ENCODE measurements at places on chromosomes 11 and 22.

DNA sequence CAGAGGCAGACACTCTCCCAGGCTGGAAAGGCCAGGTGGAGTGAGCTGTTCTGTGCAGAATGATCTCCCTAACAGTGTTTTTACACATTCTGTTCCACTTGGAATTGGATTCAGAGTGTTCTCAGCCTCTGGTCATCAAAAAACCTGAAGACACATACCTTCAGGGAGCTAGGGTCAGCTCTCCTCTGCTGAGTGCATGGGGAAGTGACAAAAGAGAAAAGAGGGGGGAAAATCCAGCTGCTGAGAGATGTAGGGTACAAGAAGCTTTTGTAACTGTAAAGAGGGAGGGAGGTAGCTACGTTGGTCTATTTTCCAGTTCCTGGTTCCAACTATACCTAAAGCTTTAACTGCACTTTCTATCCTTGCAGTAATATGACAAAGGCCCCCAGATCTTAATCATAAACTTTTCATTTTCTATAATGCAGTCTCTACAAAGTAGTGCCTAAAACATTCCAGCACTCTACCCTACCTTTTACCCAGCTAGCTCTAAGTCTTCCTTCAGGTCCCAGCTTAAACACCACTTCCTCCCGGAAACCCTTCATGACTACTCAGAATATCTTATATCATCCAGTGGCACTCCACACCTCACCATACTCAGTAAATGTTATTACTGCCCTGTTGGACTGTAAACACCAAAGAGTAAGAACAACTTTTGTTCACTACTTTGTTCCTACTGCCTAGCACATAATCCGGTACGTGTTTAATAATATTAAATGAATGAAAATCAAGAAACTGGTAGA lies 9.2 kb downstream of the MAPK1 start:
- no peak for DNase-seq

DNA sequence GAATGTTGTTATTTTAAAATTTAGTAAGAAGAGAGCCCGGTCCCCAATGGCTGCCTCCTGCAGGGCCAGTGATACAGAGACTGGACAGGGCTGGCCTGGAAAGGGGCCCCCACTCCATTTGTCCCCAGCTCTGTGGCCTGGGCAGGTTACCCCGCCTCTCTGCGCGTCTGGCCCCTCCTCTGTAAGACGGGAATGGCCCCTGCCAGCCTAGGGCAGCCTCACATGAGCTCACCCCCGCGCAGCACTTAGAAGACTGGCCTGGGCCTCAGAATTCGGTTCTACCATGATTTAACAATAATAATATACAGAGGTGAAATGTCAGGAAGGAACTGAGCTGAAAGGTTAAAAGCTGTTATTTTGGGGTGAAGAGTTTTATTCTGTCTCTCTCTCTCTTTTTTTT lies 1.3 kb downstream of the APOBEC3G start:
- no peak for DNase-seq

DNA sequence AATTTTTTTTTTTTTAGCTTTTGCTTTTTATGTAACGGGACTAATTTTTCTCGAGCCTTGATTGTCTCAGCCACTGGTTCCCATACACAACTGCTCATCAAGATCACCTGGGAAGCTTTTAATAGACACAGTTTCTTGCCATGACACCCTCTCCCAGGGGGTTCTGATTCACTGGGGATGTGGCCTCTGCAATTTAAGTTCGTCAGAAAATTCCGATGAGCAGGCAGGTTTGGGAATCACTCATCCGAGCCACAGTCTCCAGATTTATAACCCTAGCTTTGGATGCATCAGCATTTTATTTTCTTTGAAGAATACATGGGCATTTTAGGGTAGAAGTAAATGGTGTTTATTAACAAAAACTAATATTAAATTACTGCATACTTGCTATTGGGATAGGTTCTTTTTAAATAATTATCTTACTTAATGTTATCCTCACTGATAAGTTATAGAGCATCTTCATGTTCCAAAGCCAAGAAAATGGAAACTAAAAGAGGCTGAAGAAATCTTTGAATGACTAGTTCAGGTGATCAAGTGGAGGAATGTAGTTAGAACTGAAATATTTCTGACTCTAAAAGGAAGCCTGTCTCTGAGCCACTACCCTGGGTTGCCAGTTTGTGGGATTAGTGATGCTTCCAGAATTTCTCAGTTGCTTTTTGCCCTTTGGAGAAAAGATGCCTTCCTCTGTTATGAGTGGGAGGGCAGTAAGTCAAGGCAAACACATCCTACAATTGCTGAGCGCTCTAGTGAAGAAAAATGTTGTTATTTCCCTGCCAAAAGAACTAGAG lies 319.0 kb downstream of the DDX10 start:
- DNase-seq = no peak

DNA sequence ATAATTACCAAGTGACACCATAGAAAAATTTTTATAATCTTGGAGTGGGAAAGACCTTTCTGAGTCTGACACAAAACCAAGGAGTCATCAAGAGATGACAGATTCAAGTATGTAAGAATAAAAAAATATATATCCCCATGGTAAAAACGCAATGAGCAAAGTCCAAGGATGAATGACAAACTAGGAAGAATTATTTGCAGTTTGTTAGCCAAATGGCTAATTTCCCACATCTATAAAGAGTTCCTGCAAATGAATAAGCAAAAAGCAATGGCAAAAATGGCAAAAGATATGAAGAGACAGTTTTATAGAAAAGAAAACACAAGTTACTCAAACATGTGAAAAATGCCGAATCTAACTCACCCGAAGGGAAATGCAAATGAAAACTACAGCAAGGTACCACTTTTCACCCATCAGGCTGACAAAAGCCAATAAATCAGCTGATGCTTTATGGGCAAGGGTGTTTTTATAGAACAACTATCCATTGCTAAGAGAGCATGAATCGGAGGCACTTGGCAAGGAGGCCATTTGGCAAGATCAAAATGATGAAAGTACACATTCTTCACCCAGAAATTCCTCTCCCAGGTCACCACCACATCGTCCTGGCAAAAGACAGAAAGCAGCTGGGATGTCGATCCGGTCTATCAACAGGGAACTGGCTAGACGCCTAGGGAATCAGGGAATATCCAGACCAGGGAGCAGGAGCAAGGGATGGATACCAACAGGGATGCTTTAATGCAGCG lies 21.1 kb upstream of the KLHL35 start:
- peak; percentile 82 for DNase-seq

DNA sequence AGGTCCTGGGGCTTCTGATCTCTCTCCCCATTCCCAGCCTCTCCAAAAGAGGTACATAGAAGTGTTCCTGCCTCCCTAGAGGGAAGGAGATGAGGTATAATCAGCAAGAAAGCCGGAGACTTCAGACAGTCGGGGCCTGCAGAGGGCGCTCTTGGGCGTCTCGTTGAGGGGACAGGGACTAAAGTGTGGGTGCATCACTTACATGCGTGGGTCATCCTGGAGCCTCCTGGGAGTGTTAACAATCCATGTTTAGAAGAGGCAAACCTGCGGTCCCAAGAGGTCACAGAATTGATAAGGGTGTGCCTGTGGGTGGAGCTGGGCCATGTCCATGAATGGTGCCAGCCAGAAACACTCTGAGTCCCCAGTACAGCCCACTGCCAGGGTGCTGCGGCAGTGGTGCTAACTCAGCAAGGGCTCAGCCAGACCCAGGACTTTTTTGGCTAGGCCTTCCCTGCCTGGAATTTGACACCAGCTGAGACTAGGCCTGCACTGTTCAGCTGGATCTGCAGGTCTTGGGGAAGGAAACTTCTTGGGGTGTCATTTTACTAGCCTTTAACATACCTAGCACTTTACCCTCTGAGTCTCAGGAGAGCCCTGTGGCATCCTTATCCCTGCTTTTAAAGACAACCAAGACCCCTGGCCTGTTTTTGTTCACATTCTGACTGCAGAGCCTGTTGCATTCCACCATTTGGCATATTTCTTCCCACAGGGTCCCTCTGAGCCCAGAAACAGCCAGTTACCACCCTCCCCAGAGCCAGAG lies 5.5 kb downstream of the YDJC start:
- DNase-seq = peak; percentile 23

- DNase-seq = no peak
Measured at GRCh38 chr11:11668781-11669180, 47.0 kb upstream of the GALNT18 start.

DNA sequence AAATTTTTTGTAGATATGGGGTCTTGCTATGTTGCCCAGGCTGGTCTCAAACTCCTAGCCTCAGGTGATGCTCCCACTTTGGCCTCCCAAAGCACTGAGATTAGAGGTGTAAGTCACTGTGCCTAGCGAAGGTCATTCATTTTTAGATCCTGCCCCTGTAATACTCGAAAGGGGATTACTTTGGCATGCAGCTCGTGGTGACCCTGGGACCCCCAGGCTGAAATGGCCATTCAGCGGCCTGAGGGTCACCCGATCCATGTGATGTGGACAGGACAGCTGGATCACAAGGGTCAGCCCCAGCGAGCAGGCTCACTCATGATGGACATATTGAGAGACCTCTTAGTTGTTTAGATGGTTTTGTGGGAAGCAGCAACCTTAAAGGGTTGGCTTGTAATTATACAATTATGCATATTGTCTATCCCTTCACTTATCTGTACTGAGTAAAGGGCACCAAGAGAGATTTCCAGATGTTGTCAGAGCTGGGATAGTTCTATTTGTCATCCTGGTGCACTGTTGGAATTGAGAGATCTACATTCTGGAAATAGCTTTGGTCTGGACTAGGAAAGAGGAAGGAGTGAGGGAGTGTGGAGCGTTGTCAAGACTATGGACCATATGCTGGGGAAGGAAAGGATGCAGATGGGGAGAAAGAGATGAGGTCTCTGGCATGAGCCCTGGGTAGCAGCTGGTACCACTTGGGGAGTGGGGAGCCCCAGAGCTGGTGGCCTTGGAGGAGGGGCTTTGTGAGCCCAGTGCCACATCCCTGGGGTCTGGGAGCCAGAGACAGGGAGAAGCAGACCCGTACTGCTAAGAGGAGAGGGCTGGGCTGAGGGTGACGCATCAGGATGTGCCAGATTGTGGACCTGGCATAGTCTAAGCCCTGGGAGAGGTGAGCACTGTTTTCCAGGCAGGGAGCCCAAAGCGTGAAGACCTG lies 15.5 kb downstream of the RHBDD3 start:
- DNase-seq = no peak

GRCh38 chr11:128831174-128832120 lies 35.6 kb downstream of the KCNJ1 start:
- peak; percentile 84 for DNase-seq

DNA sequence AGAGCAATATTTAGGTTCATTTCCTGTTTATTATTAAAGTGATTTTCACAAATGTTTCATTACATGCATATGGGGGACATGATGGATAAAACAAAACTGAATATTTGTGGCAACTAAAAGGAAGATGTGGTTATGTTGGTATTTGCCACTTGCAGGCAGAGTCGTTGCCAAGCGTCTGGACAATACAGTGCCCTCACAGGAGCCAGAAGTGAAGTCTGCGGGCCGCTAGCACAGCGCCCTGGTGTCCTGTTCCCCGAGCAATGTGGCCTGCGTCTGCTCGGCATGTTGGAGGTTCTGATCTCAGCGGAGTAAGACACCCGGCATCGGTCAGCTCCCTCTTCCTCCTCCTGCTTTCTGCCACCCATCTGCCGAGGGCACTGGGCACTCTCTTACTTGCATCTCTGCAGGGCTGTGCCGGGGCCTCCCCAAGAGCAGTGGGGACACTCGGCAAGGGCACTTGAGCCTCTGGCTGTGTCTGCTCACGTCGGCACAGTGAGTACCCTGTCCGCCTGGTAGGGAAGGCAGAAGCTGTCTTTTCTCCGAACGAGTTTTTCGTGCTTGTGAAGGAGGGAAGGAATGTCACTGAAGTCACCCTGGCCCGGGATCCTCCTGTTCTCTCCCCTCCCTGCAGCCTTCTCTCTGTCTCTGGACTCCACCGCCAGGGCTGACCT lies 10.5 kb upstream of the TTLL12 start:
- no peak for DNase-seq

DNA sequence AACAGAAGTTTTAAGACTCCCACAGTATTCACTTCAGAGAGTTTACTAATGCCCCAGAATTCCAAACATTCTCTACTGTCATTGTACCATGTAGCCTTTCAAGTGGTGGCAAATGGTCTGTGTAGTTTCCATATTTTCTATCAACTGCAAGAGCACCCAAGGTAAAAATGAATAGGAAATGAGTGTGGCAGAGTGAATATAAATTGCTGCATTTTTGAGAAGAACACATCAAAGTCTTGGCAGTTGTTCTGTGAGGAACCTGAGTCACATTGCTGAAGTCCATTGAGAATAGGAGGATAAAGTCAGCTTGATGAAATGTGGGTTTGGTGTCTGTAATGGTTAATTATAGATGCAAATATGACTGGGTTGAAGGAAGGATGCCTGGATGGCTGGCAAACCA lies 193.6 kb downstream of the AASDHPPT start:
- DNase-seq = no peak

GRCh38 chr22:20567993-20568417 lies 60.6 kb downstream of the MED15 start:
- peak; percentile 59 for DNase-seq

DNA sequence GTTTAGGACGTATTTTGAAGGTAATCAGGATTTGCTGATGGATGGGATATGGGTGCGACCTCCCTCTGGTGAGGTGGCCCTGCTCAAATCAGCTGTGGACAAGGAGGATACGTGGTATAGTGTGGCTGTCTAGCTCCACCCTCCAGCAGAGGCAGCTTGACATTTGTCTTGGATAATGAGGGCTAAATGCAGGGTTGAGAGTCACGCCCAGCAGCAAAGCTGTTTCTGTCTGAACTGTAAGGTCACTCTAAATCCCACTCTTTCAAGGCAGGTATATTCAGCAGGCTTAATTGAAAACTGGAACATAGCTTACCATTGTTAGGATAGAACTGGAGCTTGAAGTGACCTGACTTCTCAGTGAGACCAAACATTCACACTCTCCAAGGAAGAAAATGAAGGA lies 98.7 kb downstream of the SWAP70 start:
- no peak for DNase-seq

- peak; percentile 68 for DNase-seq
Measured at GRCh38 chr11:126416542-126417090, 61.1 kb downstream of the ST3GAL4 start.

DNA sequence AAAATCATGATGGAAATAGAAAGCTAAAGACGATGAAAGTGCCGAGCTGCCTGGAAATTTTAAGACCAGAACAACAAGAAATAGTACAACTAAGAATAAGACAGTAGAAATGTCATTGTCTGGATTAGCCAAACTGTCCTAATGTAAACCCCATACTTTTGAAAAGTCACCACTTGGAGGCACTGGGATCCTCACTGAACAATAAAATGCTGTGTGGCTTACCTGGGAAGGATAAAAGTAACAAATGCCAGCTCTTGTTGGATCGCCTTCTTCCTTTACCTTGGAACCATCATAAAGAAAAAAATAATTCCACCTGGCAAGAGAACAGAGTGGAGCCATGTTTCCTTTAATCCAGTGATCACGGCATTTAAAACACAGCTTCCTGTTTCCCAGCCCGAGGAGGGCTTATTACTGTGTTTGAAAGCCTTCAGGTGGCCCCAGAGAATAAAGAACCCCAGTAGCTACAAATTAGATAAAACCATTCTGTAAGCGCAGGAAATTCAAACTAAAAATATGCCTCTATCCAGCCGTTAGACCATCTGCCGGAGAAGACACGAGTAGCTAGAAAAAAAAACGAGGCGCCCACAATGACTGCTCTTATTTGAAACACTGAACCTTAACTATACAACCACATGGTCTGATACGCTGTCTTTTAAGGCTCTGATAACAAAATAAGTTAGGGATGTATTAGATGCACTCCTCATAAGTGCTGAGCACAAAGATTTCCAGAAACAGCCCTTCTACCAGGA lies 4.4 kb downstream of the HPS4 start:
- DNase-seq = no peak
